ENCODE measurements at places on chromosomes 4 and X.

GRCh38 chr4:179539641-179540040, 2097.4 kb upstream of the AGA start:
- no peak for DNase-seq

- DNase-seq: no peak
Measured at GRCh38 chrX:132016628-132017430, 6.3 kb upstream of the STK26 start.

DNA sequence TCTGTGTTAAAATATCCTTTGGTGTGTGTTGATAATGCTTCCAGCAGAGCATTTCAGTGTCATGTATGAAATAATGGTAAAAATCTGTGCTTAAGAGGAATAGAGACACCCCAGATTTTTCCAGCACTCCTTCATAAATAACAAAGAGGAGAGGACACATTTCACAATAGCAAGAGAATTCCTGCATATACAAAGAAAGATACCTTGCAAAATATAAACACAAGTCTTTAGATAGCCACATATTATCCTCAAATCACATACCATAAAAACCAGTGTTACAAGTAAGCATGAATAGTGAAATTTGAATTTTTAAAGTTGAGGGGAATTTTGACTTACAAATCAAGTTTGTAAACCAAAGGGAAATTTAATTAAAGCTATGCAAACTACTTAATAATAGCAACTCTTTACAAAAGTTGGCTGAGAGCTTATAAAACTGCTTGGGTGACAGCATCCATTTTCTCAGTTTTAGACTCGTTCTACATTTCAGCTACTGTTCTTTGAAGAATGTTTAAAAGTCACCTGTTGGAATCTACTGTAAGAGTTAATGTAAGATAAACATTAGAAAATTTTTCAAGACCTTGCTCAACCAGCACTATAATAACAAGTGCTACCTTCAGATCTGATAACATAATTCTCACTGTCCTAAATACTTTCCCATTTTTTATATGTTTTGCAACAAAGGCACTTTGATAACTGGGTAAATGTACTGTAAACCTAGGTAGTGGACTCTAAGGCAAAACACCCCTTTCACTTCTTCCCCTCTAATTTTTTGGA, 3.7 kb downstream of the APELA start:
- DNase-seq: no peak

- no peak for DNase-seq
Measured at GRCh38 chrX:38558686-38559085, 2.7 kb upstream of the TSPAN7 start.

DNA sequence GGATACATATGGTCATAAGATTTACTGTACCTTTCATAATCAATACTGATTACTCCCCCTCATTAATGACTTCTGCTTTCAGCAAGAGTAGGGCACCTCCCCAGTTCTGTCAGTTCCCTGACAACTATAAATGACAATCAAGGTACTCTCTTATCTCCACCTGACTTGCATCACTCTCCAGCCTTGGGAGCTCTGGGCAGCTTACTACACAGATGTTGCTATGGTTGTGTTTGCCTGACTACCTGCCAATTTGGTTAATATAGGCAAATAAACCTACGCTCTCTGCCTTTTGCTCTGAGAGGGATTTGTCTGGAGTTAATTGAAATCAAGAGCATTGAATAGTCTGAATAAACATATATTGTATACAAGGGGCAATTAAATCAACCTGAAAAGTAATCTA, 22.8 kb upstream of the MAP7D3 start:
- no peak for DNase-seq

- DNase-seq: no peak
Measured at GRCh38 chrX:13775837-13776236, 41.1 kb downstream of the GPM6B start.

DNA sequence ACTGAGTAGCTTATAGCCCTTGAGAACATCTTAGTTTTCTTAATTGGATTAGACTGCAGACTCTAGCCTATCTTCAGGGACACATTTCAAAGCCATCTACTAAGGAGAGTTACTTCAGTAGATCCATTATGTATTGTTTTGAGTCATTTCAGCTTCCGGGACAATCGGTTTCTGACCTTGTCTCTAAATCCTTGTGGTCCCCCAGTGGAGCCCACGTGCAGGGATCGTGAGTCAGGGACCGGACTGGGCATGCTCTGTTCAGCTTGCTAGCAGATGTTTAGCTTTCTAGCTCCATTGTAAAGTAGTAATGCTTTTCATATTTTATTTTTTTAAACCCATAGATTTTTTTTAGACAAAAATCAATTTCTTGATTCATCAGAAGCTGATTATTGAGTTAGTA, 211.9 kb upstream of the PRPS2 start:
- DNase-seq: no peak
